Activated naive CD8-positive, alpha-beta T cell treated with anti-CD3 and anti-CD28 coated beads, Interleukin-2, amount 50 U/mL, for 16 hours (primary cell): ENCODE measurements at places on chromosomes 3 and 15.

DNA sequence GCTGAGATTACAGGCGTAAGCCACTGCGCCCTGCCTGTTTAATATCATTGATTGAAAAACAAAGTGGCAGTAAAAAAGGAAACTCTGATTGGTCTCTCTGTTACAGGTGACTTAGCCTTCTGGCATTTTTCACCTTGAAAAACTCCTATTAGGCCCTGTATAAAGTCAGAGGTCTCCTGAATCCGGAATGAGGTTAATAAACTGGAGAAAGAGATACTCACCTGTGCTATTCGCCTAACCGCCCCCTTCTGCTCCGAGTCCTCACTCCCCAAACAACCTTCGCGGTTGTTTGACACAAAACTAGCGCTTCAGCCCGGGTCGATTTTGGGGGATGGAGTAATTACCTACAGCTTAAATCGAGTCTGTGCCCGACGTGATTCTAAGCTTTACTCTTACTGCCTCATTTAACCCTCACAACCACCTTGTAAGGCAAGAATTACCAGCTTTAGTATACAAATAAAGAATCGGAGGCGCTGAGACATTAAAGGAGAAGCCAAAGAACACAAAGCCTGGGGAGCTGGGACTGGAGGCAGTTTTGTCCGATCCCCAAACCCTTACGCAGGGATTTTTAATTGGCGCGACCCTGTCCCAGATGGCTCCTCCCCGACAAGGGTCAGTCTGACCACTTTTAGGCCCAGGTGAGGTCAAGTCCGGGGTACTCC is 441 bp downstream of the CEP70 start:
- DNase-seq: no peak

- no peak for DNase-seq
Measured at GRCh38 chr3:53193466-53194209, 32.6 kb downstream of the PRKCD start.

DNA sequence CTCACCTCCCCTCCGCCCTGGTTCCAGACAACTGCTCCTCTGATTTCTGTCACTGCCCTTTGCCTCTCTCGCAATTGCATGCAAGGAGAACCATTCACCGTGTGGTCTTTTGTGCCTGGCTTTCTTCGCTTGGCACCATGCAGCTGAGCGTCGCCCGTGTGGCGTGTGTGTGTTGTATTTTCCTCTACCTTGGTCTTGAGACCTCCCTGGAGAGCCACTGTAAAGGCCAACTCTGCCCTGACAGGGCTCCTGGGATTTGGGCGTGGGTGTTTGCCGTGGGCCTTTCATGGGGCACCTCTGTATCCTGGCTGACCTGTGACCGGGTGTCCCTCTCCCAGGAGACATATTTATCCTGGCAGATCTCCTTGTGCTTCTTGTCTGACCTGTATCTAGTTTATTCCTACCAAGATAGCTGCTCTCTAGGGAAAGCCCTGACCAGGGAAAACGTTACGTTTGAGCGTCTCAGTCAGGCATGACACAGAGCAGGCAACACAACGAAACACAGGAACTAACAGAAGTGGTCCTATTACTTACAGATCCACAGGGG is 2.0 kb upstream of the PIGZ start:
- no peak for DNase-seq

DNA sequence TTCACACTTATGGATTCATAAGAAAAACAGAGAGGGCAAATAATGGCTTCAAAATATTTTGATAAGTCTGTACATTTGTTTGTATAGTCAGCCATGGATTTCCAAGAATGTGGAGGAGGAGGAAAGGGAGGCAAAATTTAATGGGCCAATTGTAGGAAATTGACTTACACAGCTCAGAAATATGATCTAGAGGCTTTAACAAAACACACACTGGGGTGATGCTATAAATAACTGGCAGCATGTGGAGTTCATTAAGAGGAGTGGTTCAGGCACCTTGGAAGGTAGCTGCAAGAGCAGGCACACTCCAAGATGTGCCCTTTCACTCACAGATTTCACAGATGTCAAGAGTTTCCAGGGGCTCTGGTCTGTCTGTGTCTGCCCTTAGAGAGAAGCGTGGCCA is 193.4 kb upstream of the RASGRP1 start:
- no peak for DNase-seq

DNA sequence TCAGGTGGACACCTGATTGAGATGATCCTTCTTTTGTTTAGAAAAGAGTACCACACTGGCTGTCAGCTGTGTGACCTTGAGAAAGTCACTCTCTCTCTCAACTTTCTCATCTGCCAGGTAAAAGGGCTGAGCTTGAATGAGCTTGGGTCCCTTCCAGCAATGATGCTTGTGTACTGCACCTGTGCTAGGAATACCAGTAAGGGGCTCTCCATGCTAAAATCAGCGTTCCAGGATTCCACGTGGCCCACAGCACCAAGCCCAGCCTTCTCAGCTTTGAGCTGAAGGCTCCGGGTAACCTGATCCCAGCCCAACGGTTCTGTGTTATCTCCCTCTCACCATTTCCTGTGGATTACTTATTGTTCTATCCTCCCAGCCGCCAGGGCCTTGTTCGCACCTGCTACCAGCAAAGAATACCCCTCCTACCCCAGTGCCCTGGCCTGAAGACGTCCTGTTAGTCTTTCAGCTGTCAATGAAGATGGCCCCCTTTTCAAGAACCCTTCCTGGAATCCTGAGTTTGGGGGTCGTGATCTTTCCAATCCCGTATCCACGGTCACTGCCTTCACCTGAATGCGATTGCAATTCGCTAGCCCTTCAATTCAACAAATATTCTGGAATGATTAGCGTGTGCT is 54.2 kb upstream of the CGNL1 start:
- DNase-seq: no peak

- DNase-seq: no peak
Measured at GRCh38 chr15:101427606-101428487, 61.7 kb downstream of the PCSK6 start.

DNA sequence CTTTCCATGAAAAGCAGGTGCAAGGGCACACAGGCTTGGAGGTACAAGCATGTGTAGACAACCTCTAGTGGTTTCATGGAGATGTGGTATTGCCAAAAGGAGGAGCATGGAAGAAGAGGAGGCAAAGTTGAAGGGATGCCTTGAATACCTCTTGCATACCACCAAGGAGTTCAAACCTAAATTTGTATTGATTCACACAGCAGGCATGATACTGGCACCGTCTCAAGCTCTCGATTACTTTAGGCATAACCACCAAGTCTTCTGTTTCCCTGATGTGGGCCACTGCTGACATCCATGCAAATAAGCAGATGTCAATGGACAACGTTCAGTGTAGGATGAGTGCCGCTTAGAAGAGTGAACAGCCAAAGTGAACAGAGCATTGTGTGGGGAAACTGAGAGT is 87.1 kb downstream of the SCN11A start:
- DNase-seq: no peak

- DNase-seq: no peak
Measured at GRCh38 chr3:53215816-53216215, 40.0 kb downstream of the TKT start.

- DNase-seq: no peak
Measured at GRCh38 chr3:86563400-86563970, 427.5 kb downstream of the VGLL3 start.

- no peak for DNase-seq
Measured at GRCh38 chr15:74866090-74866489, 7.1 kb downstream of the SCAMP2 start.

DNA sequence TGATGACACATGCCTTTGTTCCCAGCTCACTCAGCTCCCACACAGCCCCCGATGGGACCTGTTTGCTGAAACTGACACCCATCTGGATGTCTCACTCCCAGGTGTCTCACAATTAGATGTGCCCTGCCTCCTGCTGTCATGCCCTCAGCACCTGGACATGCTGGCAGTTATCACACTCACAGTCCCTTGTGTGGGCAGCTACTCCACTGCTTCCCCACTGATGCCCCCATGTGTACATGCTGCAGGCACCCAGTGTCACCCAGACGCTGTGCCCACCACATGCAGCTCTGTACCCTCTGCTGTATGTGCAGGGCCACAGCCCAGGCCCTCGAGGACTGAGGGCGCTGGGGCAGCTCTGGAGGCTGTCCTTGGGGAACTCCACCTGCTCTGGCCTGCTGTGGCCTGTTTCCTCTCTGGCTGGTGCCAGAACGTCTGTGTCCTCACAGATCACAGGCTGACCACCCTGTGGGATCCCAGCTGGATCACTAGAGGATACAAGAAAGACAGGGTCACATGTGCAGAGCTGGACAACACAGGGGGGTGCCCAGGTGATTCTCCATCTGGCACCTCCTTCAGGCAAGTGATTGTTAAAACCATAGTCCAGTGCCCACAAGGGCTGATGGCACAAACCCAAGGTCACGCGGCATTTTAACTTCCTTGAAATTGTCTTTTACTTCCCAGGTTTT is 14.0 kb downstream of the C3orf22 start:
- DNase-seq: no peak

DNA sequence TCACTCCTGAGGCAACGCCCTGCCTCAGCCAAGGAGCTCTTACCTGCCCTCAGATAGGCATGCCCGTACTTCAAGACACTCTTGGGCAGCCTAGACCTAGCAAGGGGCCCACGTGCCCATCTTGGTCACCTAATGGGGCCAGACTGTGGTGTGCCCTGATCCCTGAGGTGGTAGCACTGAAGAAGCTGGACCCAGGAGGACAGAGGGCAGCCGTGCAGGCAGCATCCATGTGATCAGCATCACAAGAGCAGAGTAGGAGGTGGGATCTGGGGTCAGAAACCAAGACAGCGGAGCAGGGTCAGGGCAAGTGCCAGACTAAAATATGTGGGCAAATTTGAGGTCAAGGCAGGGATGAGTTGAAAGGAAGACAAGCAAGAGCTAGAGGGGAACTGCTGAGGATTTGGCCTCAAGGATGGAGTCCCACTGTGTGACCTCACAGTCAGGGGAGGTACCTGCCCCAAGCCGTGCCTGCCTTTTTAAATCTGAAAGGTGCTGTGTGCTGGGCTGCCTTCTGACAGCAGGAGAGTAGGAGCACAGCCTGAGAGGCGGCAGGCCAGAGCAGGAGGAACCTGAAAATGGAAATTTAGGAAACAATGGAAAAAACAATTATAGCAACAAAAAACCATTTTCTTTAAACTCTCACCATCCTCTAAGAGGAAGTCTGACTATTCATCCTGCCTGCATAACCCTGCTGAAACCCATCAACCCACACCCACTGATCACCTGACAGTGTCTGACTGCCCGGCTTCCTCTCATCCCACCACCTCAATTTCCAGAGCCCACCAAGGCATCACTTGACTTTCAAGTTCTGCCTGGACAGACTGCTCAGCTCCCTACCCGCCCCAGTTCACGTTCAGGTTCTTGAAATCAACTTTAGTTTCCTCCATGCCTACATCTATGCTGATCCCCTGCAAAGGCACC is 7.3 kb downstream of the ZBTB38 start:
- DNase-seq: no peak
